ENCODE measurements at places on chromosomes 2 and 18.

- DNase-seq, result no peak
Measured at GRCh38 chr2:191533693-191534180, 144.2 kb upstream of the NABP1 start.

GRCh38 chr18:63439334-63439733 lies 17.1 kb upstream of the VPS4B start:
- peak; percentile 17 for DNase-seq

- no peak for DNase-seq
Measured at GRCh38 chr18:48814490-48815178, 136.1 kb downstream of the SMAD7 start.

- no peak for DNase-seq
Measured at GRCh38 chr2:96631804-96632435, 6.2 kb downstream of the KANSL3 start.

DNA sequence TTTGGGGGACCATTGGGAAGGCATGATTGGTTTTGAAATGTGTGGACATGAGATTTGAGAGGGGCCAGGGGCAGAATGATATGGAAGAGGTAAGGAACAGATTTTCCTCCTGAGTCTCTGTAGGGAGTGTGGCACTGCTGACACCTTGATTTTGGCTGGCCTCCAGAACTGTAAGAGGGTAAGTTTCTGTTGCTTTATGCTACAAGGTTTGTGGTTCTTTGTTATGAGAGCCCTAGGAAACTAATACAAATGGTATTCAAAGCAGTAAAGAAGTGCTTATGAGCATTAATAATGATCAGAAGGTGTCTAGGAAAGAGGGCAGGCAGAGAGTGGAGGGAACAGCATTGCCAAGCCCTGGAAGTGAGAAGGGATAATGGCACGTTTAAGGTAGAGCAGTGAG lies 574.3 kb upstream of the NXPH2 start:
- no peak for DNase-seq

GRCh38 chr2:49240608-49241007 lies 86.3 kb upstream of the FSHR start:
- DNase-seq, result peak; percentile 1

GRCh38 chr2:109647636-109648035 lies 33.5 kb downstream of the SOWAHC start:
- DNase-seq, result peak; percentile 33

DNA sequence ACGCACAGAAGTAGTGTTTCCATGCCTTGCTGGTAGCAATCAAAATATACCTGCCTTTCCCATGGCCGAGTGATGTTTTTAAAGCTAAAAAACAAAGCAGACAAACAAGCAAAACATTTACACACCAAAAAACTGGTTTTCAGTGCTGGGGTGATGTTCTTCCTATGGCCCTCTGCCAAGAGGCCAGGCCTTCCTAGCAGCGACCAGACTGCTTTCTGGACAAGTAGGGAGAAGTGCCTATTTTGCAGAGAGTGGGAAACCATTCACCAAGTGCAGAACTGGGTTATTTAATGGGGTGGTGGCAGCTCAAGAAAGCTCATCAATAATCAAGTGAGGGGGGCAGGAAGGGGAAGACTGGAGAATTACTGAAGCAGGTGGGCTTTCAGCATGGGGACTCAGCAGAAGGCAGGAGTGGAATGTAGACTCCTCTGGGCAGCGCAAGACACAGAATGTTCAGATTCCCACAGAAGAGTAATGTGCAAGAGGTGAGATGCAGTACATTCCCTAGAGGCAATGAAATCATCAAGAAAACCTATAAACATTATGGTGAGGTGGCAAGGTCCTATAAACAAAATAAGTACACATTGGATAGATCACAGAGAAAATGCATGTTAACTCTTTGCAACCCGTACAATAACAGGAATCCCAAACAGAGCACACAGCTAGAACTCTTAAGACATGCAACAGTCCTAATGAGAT lies 44.0 kb downstream of the CPO start:
- no peak for DNase-seq

DNA sequence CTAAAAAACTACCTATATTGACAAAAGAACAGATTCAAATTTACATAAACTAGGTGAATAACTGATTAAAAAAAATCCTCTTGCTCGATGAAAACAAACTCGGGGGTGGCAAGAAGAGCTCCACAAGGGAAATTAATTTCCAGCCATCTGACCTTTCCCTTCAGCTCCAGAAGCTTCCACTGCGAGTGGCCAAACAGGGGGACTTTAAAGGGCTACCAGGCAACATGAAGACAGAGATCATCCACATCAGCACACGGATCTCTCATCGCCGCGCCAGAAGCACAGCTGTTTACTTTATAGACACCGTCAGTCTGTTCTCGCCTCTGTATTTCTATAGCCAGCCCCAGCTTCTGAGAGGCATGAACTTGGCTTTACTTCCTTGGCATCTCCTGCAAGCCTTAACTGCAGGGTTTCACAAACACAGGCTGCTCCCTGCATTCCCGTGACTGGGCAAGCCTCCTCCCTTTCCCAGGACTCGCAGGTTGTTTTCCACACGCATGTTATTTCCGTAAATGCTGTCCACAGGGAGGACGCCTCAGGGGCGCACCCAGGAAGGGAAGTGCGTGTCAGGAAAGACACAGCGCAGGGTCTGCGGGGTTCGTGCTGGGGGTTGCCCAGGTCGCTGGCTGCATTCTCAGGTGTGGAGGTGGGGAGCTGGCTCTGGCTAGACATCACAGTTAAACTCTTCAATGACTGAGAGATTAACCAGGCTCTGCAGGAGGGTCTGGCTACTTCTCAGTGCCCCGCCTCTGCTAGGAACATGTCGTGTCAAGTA lies 85.0 kb downstream of the USP40 start:
- no peak for DNase-seq

- DNase-seq, result no peak
Measured at GRCh38 chr2:200317975-200318374, 11.5 kb downstream of the SPATS2L start.

DNA sequence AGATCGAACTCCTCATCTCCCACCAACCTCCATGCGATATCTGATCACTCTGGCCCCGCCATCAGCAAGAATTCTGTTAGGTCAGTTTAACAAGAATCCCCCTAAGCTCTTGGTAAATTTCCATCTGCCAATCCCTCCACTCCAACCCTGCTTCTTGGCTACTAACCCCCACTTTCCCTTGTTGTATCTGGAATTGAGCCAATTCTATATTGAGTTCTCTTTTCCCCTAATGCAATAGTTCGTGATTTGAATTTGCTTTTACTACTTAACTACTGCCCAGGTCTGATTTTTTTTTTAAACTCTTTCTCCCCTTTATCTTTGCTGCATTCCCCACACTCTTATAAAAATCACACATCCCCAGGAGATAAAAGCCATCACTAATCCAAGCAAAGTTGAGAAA lies 159.3 kb upstream of the STK17B start:
- DNase-seq, result no peak

DNA sequence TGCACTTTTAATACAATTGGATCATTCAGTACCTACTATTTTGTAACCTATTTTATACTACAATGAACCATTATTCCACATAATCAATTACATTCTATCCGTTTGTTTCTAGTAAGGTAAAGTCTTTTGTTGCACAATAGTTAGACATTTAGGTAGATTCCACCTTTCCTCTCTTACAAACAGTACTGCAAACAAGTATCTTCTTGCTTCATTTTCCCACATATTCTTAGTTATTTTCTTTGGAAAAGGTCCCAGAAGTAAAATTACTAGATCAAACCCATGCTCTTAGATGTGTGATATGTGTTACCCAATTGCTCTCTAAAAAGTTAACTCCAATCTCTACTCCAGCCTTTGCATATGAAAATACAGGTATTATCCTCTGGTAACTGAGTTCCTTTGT lies 49.6 kb downstream of the SPIRE1 start:
- no peak for DNase-seq

DNA sequence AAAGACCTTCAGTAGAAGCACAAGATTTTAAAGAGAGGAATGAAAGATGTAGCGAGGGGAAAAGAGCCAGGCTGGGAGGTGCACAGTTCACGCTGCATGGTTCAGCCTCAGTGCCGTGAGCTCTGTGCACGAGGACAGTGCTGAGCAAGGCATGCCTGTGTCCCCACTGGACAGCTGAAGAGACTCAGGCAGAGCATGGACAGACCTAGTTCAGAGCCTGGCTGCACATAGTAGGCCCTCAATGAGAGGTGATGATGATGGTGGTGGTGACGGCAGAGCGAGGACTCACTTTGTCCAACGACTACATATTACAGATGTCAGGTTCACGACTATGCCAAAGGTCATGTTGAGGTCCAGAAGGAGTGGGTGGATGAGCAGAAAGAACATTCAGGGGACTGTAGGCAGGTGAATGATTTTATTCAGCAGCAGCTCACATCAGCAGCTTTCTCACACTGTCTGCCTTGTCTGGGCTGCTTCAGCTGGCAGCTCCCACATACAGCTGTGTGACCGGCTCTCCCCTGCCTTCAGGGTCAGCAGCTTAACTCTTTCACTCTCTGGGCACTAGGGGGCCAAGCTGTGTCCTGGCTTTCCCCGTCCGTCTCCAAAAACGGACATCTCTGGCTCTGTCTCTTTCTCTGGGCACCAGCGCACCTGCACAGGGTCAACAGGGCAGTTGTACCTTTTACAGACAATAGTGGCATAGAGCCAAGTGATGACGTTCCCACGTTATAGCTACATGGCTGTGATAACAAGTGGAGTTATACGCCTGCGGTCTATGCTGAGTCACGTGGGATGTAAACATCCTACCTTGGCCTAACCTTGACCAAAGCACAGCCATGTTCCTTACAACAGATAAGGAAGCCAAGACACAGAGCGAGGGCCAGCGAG lies 128.8 kb upstream of the MSH6 start:
- no peak for DNase-seq

GRCh38 chr18:3458378-3458777 lies 8.4 kb downstream of the TGIF1 start:
- no peak for DNase-seq

DNA sequence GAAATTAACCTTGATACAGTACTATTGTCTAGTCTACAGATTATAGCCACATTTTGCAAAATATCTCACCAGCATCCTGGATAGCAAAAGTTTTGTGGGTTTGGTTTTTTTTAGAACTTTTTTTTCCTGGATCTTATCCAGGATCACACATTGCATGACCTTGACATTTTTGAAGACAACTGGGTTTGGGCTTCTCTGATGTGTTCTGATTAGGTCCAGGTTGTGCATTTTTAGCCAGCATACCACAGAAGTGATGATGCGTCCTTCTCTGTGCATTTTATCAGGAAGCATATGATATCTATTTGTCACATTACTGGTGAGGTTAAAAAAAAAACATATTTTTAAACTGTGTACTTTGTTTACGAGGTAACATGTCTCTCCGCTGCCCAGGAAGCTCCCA lies 221.0 kb upstream of the OSR1 start:
- no peak for DNase-seq

- DNase-seq, result no peak
Measured at GRCh38 chr2:169796441-169796840, 2.2 kb upstream of the SSB start.

DNA sequence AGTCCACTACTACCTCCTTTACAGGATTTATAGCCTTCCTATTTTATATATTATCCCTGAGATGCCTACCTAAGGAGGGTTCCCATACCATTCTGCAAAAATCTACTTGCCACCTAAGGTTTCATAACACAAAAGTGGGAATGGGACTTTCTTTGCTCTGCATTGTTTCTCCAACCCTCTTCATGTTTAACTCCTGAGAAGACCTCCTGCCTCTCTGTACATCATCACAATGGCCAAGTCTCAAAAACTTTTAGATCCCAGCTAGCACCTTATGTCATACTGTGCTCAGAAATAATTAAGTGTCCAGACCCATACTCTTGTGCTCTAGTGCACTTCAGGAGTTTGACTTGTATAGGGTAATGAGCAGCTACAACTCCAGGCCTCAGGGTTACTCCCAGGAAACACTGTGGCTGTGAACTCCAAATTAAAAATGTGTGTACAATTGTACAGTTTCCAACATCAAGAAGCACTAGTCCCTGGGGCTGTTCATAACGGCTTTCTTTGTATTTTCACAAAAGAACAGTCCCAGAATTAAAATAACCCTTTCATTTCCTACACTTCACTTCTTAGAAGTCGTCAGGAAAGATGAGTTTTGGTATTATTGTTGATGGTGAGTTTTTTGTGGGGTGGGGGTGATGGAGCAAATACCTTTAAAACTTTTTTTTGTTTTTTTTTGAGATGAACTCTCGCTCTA lies 39.4 kb downstream of the METAP1D start:
- no peak for DNase-seq

- no peak for DNase-seq
Measured at GRCh38 chr2:218009765-218010139, 7.0 kb upstream of the TNS1 start.

- no peak for DNase-seq
Measured at GRCh38 chr2:74499940-74500577, 656 bp upstream of the LBX2 start.

- no peak for DNase-seq
Measured at GRCh38 chr18:33987206-33987605, 237.5 kb downstream of the NOL4 start.

GRCh38 chr2:941871-942270 lies 8.8 kb upstream of the SNTG2 start:
- no peak for DNase-seq

GRCh38 chr2:18149660-18150246 lies 271.3 kb downstream of the KCNS3 start:
- no peak for DNase-seq

DNA sequence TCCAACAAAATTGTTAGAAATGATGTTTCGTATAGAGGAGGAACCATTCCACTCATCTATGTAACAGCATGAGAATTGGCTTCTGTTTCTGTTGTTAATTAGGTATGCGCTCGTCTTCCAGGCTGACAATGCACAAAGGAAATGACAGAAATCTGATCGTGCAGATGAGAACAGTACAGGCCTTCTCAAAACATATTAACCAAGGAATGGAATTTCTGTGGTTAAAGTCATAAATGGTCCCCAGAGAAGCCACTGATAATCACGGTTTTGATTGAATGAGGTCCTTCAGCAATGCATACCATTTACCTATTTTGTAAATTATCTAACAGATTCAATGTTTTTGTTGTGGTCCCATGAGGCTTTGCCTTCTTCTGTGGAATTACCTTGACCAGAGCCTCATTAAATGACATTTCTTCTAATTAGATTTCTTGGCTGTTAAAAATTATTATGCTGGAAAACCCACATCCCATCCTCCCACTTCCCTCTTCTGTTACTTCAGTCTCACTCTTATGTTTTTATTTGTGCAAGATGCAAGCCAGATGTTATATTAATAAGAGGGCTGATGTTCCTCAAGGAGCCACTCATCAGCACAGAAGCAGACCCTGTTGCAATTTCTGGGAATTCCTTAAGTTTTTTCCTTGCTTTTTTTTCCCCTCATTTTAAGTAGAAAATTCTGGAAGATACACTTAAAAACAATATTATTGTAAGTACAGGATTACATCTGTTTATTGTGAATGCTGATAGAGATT lies 395.8 kb downstream of the PID1 start:
- DNase-seq, result no peak

GRCh38 chr2:174003720-174004695 lies 38.8 kb upstream of the SP3 start:
- DNase-seq, result no peak

- no peak for DNase-seq
Measured at GRCh38 chr2:175080479-175080878, 75.3 kb upstream of the CHN1 start.

DNA sequence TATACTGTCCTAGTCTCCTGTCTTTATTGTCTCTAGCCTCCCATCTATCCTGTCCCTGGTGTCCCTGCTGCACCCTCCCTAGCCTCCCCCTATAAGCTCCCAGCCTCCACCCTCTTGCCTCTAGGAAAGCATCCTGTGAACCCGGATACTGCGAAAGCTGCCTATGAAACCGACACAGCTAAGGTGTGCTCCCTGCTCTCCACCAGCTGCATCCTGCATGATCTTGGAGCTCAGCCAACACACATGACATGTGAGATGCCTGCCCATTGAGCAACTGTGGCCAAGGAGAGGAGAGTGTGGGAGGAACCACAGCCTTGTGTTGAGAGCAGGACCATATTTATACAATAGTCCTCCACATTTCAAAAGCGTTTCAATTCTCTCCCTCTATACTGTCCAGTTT lies 187.1 kb downstream of the ZBTB7C start:
- DNase-seq, result no peak

Data from H54 (cell line).